ENCODE measurements at places on chromosomes 11 and 22.
A peak's percentile ranks its signal among the peaks of the same experiment; 100 is the strongest.

- no peak for DNase-seq
These were observed 83.2 kb downstream of the ZBTB16 start for GRCh38 chr11:114142707-114143106.

DNA sequence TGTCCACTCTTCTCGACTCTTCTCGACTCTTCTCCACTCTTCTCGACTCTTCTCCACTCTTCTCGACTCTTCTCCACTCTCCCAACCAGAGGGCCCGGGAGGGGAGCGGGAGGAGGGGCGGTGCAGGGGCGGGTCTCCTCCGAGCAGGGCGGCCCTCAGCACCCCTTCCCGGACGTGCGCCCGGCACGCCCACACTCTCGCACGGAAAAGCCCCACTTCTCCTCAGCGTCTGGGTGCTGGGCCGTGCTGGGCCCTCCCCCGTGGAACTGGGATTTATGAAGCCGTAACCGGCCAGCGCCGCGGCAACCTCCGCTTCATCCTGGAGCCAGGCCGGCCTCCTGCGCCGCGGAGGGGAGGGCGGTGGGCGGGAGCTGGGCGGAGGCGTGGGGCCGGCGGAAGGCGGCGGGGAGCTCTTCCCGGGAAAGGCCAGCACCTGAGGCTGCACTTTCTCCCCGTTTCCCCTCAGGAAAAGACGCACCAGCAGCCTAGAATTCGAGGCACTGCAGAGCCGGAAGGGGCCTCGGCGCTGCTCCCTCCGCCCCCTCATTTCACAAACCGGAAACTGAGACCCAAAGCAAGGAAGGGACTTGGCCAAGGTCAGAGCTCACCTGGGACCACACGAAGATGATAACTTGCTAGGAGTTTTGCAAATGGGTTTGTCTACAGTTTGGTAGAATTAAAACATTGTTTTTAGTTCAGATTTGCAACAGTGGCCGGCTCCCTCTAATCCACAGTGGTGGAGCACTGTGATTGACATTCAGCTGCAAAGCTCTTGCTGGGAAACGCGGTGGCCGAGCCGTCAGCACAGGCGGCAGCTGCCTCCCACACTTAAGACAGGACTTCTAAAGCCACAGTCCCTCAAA, 31.6 kb upstream of the JAM3 start:
- peak; percentile 76 for DNase-seq

GRCh38 chr11:120952461-120953434, 71.2 kb upstream of the TBCEL start:
- DNase-seq = peak; percentile 71

GRCh38 chr11:61369372-61370348, 7.5 kb downstream of the TMEM138 start:
- peak; percentile 48 for DNase-seq

GRCh38 chr11:115848611-115849010, 344.4 kb upstream of the CADM1 start:
- DNase-seq = no peak
